ENCODE measurements at places on chromosomes 1 and 21. TPM values are rescaled to one million over a fixed set of nuclear protein-coding genes. Genes with fewer than 3 reads are reported as not detected.

NCF2 gene
- 10.7 TPM for total RNA-seq

VHLL gene
- total RNA-seq, result 0.49 TPM

CLCA1 gene
- total RNA-seq, result not detected

RAB13 gene
- 9.7 TPM for total RNA-seq

PRELP gene
- total RNA-seq, result not detected

SIK1 gene
- total RNA-seq, result 97.7 TPM

DNAJC6 gene
- 0.69 TPM for total RNA-seq

PGLYRP3 gene
- total RNA-seq, result not detected

MAN1C1 gene
- total RNA-seq, result 0.89 TPM

NENF gene
- 22.7 TPM for total RNA-seq

ZBTB17 gene
- 94.1 TPM for total RNA-seq

ORC1 gene
- 1.3 TPM for total RNA-seq

CRYAA gene
- total RNA-seq, result not detected

LEPR gene
- 0.30 TPM for total RNA-seq

RGSL1 gene
- not detected for total RNA-seq

NTMT2 gene
- not detected for total RNA-seq

TP73 gene
- total RNA-seq, result 2.0 TPM

C1orf226 gene
- total RNA-seq, result not detected

HES2 gene
- not detected for total RNA-seq

LRP8 gene
- total RNA-seq, result 9.7 TPM

SPRR1B gene
- not detected for total RNA-seq

MRAP gene
- total RNA-seq, result not detected

MYOG gene
- total RNA-seq, result not detected

PRAMEF11 gene
- total RNA-seq, result not detected

DNASE2B gene
- total RNA-seq, result not detected

PRUNE1 gene
- 21.3 TPM for total RNA-seq

C1orf185 gene
- not detected for total RNA-seq

DENND4B gene
- total RNA-seq, result 272 TPM

NR5A2 gene
- total RNA-seq, result 0.07 TPM

RPTN gene
- total RNA-seq, result not detected

ELF3 gene
- 1.5 TPM for total RNA-seq

C1orf116 gene
- total RNA-seq, result 0.10 TPM

SMCP gene
- not detected for total RNA-seq

HJV gene
- total RNA-seq, result not detected

OTUD3 gene
- total RNA-seq, result 19.6 TPM

C4BPA gene
- not detected for total RNA-seq

MTARC1 gene
- 2.9 TPM for total RNA-seq

HPDL gene
- 0.79 TPM for total RNA-seq

SLC45A3 gene
- 5.0 TPM for total RNA-seq

TMEM82 gene
- not detected for total RNA-seq
